Ureter (tissue), 1 donor: ENCODE measurements at places on chromosomes 5 and 9.

- no peak for DNase-seq
These were observed 378.3 kb downstream of the KCTD16 start for GRCh38 chr5:144548936-144549335.

DNA sequence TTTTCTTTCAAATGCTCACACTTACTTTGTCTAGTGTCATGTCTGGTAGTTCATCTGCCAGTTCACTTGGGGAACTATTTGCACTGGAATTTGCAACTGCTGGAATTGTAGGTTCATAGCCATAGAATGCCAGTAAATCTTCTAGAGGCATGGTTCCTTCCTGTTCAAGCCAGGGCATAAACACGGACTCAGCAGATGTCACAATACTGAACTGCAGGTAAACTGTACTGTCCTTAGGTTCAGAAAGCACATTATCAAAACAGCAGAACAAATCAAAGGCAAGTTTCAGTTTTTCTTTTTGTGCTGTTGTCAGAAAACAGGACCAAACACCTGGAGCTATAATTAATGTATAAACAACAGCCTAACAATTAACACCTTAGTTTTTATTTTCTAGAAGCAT lies 13.1 kb downstream of the MIER3 start:
- DNase-seq = no peak

- DNase-seq = no peak
These were observed 38.5 kb upstream of the NR4A3 start for GRCh38 chr9:99782962-99783718.

GRCh38 chr9:73179589-73179988 lies 27.9 kb downstream of the ANXA1 start:
- no peak for DNase-seq

GRCh38 chr9:136944212-136944518 lies 373 bp downstream of the FBXW5 start:
- no peak for DNase-seq
